ENCODE measurements at places on chromosomes 16 and 17. TPM values are rescaled to one million over a fixed set of nuclear protein-coding genes. Genes with fewer than 3 reads are reported as not detected.

- no peak for DNase-seq
- peaks cover 51% of the 10 kb centered on the region for H3K4me1 ChIP-seq
- no peak overlapping the region for H3K27ac ChIP-seq
- no peaks in the 10 kb centered on the region for H3K27me3 ChIP-seq
- peaks cover 35% of the 10 kb centered on the region for H3K36me3 ChIP-seq
Measured at GRCh38 chr17:2194889-2195335, 108.7 kb downstream of the SMG6 start.

DNA sequence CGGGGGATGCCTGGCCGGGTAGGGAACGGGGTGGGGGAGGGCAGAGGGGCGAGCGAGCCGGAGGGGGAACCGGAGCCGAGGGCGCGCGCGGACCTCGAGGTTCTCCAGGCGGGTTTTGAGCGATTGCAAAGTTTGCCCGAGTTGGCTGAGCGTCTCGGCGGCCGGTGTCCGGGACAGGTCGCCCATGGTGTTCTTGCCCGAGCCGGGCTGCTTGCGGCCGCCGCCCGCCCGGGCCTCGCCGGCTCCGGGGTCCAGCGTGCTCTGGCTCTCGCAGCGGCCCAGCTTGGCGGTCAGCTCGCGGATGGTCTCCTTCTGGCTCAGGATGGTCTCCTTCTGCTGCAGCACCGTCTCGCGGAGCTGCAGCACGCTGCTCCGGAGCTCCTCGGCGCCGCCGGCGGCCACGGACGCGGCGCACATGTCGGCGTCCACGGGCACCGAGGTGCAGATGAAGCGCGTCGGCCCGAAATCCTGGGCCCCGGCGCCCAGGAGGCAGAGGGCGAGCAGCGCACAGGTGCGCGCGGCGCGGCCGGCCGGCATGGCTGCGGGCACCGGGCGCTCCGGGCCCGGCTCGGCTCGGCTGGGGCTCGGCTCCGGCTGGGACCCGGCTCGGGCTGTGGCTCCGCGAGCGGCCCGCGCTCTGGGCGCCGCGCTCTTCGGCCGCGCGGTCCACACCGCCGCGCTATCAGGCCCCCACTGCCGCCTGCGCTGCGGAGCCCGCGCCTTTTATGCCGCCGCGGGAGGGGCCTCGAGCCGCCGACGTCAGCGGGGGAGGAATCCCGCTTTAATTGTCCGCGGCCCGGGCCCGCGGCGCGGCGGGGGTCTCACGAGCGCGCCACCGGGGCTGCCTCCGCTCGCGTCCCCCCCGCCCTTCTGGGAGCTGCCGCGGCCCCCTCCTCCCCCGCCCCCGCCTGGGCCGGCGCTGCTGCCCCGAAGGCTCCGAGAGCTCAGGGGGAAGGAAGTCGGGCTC lies at the start of gene NPTX1:
NPTX1 (minus strand) TSS at position 698 of the 967 bp plus-strand sequence; CDS start at position 537, 161 bp downstream.
- H3K27ac ChIP-seq, result no peak within 1 kb of the TSS
- peaks cover 65% of the 10 kb centered on the region for H3K27me3 ChIP-seq
- peak within 1 kb of the TSS; percentile 48 for H3K4me3 ChIP-seq

- H3K4me3 ChIP-seq, result no peak overlapping the region
- no peaks in the 10 kb centered on the region for H3K36me3 ChIP-seq
- no peak overlapping the region for H3K27ac ChIP-seq
- H3K27me3 ChIP-seq, result no peaks in the 10 kb centered on the region
Measured at GRCh38 chr17:78529871-78530670, 47.1 kb downstream of the DNAH17 start.

The PPL gene
- 0.08 TPM for total RNA-seq

The TRPV3 gene
- 0.43 TPM for total RNA-seq
